ENCODE measurements at places on chromosomes 16 and 17.

GRCh38 chr16:49649013-49649765 is 206.7 kb downstream of the ZNF423 start:
- no peak for DNase-seq

GRCh38 chr16:8967132-8967821 is 3.6 kb upstream of the USP7 start:
- no peak for DNase-seq

DNA sequence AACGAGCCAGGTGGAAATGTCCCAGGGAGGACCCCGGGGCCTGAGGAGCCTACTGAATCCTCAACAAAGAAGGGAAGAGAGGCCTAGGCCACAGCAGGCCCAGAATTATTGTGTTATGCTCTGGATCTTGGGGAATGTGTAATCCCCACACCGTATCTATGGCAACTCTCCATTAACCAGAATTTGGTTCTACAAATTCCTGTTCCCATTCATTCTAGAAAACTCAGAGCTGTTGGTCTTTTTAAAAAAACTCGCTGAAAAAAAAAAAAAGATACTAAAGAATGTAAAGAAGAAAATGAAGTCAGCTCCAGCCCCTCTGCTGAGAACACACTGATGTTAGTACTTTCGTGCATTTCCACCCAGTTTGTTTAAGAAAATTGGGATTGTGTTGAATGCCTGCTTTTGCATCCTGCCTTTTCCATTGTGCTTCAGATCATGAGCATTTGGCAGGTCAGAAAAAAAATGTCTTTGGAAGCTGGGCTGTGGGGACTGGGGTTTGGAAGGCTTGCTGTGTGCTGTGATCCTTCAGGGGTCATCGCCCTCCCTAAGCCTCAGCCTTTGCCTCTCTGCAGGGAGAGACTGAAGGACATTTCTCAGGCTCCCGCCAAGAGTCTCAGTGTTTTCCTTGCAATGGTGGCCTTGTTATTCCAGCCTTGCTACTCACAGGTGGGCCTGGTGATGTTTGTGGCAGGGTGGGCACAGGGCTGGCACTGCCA is 69.5 kb downstream of the SREBF1 start:
- DNase-seq: no peak

- DNase-seq: peak; percentile 90
These were observed 190.6 kb downstream of the SEC14L1 start for GRCh38 chr17:77331301-77331864.

GRCh38 chr17:71899317-71899716 is 221.5 kb upstream of the SOX9 start:
- peak; percentile 29 for DNase-seq

DNA sequence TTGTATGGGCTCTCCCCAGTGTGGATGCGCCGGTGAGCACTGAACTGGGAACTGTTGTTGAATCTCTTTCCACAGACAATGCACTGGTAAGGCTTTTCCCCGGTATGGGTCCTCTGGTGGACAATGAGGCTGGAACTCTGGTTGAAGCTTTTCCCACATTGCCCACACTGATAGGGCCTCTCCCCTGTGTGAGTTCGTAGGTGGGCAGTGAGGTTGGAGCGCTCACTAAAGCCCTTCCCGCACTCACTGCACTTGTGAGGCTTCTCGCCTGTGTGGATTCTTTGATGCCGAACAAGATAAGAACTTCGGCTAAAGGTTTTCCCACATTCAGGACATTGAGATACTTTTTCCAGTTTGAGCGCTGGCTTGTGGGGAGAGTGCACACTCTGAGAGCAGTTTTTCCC is 17.8 kb downstream of the ZSCAN32 start:
- no peak for DNase-seq

- DNase-seq: no peak
These were observed 2.6 kb downstream of the GPR179 start for GRCh38 chr17:38341035-38341721.

DNA sequence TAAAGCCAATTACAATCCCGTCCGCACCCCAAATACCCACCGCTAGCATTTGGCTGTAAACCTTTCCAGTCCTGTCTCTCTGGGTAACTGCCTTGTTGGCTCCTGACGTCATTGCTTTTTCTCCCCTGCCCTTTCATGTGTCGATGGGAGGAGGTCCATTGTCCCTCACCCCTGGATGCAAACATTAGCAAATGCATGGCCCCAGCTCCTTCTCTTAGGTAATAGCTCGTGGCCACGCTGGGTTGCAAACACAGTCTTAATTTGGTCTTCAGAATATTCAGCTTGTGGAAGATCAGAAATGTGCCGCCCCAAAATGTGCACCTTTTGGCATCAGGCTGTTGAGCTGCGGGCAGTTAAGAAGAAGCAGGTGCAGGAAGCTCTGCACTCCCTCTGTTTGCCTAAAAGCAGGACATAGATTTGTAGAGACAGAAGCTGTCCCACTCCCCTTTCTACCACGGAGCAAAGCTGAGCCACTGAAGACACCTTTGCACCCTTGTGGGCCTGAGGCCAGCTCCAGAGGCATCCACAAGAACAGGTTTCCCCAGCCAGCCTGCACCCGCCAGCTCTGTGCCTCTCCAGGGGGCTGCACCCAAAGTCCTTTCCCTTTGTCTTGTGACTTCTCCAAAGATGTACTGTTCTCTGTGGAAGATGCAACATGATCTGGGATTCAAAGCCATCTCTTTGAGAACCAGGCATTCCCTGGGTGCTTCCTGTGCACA is 127.3 kb downstream of the MGAT5B start:
- DNase-seq: no peak

DNA sequence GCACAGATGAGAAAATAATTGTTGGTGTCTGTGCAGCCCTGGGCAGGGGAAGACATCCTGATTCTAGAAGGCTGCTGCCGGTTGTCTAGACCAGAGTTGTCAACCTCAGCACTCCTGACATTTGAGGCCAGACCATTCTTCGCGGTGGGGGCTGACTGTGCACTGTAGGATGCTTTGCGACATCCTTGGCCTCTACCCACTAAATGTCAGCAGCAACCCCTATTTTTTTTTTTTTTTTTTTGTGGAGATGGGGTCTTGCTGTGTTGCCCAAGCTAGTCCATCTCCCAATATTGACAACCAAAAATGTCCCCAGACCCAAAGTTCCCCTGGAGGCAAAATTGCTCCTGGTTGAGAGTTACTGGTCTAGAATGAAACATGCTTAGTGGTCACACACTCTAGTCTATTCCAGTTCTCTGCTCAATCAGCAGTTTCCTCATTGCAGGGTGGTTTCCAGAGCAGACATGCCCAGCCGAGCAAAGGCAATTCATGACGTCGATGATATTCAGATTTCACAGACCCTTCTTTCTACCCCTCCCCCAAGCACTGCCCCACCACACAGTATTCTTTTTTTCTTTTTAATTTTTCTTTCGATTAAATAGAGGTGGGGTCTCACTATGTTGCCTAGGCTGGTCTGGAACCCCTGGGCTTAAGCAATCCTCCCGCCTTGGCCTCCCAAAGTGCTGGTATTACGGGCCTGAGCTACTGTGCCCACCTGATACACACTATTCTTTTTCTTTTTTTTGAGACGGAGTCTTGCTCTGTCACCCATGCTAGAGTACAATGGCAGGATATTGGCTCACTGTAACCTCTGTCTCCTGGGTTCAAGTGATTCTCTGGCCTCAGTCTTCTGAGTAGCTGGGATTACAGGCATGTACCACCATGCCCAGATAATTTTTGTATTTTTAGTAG is 9.0 kb downstream of the C17orf99 start:
- DNase-seq: no peak

DNA sequence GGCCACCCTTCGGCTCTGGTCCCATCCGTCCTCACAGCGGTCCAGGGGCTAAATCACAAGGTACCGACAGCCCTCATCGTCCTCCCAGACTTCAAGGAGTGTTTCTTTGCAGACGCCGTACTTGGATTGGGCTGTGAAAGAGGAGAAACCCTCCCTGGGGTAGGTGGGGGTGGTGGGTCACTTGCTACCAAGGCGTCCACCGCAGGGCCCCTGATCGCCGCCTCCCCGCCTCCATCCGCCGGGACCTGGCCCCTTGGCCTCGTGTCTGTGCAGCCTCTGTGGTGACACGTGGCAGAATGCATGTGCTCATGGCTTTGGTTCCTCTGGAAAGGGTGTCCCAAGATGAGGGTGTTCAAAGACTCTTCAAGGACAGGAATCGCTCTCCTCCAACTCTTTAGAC is 151.4 kb downstream of the BANP start:
- DNase-seq: no peak

GRCh38 chr16:87966064-87966645 is 14.9 kb downstream of the BANP start:
- DNase-seq: peak; percentile 35

DNA sequence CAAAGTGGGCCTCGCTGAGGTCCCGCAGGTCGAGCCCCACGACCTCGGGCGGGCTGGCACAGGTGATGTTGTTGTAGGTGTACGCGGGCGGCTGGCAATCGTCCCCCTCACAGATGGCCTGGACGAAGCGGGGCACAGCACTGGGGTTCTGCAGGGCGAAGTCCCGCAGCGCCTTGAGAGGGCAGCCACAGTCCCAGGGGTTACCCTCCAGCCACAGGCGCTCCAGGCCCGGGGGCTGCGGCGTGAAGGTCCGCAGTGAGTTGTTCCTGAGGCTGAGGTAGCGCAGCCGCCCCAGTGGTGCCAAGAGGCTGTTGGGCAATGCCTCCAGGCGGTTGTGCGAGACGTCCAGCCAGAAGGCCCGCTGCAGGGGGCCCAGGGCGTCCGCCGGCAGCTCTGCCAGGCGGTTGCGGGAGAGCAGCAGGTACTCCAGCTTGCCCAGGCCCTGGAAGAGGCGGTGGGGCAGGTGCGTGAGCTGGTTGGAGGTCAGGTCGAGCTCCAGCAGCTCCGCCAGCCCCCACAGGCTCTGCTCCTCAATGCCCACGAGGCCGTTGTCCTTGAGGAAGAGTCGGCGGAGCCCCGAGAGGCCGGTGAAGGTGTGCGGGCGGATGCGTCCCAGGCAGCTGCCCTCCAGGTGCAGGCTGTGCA is 2.8 kb downstream of the IGFALS start:
- DNase-seq: no peak

DNA sequence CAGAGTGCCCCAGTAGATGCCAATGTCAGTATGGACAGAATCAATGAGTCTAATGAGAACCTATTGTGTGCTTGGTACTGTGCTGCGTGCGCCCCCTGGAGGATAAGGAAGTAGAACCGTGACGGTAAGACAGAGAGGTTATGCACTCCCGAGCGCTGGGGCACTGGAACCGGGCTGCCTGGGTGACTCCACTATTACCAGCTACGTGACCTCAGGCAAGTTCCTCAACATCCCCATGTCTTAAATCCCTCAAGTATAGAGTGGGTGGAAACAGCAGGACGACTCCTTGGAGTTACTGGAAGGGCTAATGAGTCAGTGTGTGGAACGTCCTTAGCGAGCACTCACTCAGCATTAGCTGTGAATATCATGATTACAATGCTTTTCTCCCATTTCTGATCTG is 16.2 kb downstream of the CHST4 start:
- DNase-seq: no peak

GRCh38 chr17:7717756-7718350 is 309 bp downstream of the DNAH2 start:
- peak; percentile 44 for DNase-seq
